ENCODE measurements at places on chromosomes 11 and 22.
A peak's percentile ranks its signal among the peaks of the same experiment; 100 is the strongest.

GRCh38 chr11:2104524-2105440, 34.4 kb downstream of the IGF2 start:
- DNase-seq, result no peak

DNA sequence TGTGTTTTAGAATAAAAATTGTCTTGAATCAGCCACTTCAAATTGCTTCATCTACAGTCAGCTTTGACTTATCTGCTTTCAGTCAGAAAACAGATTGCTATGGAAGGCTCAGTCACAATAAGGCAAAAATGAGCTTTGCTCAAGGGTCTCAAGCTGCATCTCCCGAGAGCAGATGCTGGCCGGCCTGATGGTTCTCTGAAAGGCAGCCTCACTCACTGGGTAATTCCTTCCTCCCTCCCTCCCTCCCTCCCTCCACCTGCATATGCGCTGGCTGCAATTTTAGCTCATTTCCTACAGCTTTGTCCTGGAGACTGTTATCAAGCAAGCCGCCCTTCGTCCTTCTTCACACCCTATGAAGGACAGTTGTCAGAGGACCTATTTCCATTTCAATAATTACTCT, 1.6 kb upstream of the IZUMO1R start:
- DNase-seq, result no peak

DNA sequence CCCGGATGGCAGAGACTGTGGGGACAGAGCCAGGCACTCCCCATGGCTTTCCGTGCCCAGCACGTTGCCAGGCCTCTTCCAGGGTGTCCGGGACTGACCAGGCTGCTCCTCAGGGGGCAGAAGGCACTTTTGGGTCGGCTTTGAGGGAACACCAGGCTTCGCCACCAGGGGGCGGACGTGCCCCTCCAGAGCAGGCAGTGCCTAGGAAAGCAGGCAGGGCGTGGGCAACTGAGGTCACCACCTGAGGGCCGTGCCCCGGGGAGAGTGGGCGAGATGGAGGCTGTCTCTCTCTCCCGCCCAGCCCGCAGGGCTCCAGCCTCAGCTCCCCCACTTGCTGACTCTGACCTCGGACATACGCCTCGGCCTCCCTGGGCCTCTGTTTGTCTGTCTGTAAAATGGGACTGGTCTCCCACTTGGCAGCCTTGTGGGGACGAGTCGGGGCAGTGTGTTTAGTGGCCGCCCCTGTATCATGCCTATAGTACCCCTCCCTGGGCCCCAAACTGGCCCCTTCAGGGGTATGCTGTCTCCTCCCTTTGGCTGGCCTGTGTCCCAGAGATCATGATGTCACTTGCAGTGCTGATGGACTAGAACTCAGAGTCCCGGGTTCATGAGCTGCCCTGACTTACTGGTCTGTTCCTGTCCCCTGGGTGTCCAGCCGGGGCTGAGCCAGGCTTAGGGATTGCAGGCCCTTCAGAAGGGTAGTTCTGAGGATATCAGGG, 4.4 kb upstream of the PRR5 start:
- DNase-seq, result peak; percentile 91

DNA sequence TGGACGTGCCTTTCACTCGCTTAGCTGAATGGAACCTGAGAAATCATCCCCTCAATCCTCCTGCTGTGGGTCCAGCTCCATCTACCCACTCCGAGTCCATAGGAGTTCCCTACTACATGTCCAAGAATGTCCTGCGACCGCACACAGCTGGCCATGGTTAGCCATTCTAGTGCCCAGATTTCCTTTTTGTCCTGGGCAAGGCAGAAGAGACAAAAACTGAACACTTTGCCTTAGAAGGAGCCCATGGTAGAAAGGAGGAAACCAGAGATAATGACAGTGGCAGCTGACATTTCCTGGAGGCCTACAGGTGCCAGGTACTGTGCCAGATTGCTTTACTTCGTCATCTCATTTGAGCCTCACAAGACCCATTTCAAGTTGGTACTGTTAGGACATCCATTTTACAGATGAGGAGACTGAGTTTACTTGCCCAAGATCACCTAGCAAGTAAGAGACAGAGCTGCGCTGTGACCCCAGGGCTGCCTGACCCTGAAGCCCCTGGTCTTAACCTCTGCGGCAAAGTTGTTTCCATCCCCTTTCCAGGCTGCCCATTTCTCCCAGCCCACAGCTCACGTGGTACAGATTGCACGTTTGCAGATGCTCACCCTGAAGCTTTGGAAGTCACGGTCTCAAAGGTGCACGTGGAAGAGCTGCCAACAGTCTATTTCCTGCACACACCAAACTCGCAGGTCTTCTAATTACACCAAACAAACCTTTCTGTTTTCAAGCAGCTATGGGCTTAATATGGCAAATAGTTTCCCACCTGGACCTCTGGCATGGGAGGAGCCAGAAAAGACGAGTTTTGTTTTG, 112.7 kb downstream of the ZBTB16 start:
- no peak for DNase-seq

GRCh38 chr11:45853332-45854219, 6.3 kb downstream of the CRY2 start:
- DNase-seq, result no peak

- DNase-seq, result peak; percentile 35
Observed at GRCh38 chr22:29202212-29203192, 3.2 kb upstream of the EMID1 start.

GRCh38 chr11:104690241-104690640, 208.0 kb downstream of the CASP12 start:
- DNase-seq, result no peak

DNA sequence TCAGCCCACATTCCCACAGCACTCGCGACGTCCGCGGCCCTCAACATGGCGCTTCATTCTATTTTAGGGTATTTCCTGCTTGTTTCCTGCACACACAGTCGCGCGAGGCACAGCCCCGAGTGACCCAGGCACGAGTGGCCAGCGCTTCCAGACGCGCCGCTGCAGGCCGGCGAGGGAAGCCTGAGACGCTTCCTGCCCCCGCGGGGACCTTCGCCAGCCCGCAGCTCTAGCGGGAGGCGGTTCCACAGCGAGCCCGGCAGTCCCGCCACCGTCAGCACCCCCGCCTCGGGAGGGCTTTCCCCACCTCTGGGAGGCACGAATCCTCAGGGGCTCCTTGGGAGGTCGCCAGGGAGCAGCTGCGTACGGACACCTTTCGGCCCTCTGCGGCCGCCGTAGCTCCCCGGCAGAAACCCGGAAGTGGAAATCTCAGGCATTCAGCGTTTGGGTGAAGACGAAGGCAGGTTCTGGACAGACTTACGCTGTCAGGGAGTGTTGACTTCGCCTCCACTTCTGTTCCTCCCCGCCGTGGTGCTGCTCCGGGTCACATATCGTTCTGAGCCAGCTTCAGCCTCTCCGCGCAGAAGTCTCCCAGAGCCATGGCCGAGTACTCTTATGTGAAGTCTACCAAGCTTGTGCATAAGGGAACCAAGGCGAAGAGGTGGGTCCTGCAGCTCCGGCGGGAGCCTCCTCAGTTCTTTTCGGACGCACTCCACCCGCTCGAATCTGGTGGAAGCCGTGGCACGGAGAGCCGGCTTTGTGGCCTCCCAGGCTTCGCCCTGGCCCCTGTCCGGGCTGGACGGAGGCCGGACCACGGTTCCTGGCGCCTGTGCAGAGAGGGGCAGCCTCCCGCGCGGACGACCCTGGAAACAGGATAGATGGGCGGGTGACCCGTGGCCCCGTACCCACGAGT, 2925.9 kb upstream of the OR11H1 start:
- no peak for DNase-seq

- no peak for DNase-seq
Observed at GRCh38 chr11:118522571-118523072, 4.7 kb upstream of the TTC36 start.

- no peak for DNase-seq
Observed at GRCh38 chr11:64028398-64029115, 7.2 kb upstream of the FLRT1 start.

- DNase-seq, result no peak
Observed at GRCh38 chr11:61684870-61685616, 4.9 kb downstream of the DAGLA start.

Data from activated CD8-positive, alpha-beta memory T cell treated with anti-CD3 and anti-CD28 coated beads for 48 hours (primary cell).